ENCODE measurements at places on chromosomes 12 and 14.
A peak's percentile ranks its signal among the peaks of the same experiment; 100 is the strongest.

DNA sequence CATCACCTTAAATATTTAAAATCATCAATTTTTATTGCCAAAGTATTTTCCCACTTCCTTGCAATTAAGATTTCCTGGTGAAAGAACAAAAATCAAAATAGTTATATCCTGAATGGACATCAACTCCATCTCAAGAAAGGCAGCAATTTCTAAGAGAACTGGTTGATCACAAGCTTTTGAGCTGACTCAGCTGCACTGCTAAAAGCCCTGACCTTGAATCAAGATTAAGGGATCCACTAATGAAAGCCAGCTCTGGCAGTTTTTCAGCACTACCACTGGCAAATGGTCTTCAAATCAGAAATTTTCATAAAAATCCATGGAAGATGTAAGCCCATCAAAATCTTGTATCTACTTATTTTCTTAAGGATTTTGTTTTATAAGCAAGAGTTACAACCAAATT lies 123.4 kb downstream of the SLC6A15 start:
- no peaks in the 10 kb centered on the region for H3K4me1 ChIP-seq
- no peak overlapping the region for H3K27ac ChIP-seq
- DNase-seq, result no peak
- no peaks in the 10 kb centered on the region for H3K27me3 ChIP-seq
- H3K36me3 ChIP-seq, result no peaks in the 10 kb centered on the region

- H3K4me3 ChIP-seq, result peak overlapping the region; percentile 91
- peak; percentile 62 for DNase-seq
- H3K36me3 ChIP-seq, result peaks cover 47% of the 10 kb centered on the region
Measured at GRCh38 chr14:49893309-49894213, 679 bp downstream of the ARF6 start.

- H3K4me1 ChIP-seq, result no peaks in the 10 kb centered on the region
- H3K4me3 ChIP-seq, result no peak overlapping the region
- no peak for DNase-seq
- H3K36me3 ChIP-seq, result peaks cover 2% of the 10 kb centered on the region
- no peak overlapping the region for H3K27ac ChIP-seq
Measured at GRCh38 chr12:26370098-26370497, 174.7 kb downstream of the SSPN start.

DNA sequence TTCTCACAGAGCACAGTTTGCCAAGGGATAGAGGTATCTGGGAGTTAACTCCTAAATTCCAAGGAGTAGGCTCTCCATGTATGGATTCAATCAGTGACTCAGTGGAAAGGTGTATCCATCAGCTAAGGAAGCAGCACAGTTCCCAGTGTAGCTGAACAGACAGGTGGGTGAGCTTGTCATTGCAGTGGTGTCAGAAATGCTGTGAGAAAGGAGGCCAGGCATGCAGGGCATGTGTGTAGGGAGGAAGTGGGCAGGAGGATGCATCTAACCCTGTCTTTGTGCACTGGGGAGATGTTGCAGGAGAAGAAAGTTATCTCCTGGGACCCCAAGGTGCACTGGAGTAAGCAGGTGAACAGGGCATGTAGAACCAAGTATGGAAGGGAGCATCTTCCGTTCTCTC lies 539.0 kb downstream of the VRK1 start:
- H3K36me3 ChIP-seq, result no peaks in the 10 kb centered on the region
- peak overlapping the region; percentile 6 for H3K27ac ChIP-seq
- H3K4me1 ChIP-seq, result peaks cover 28% of the 10 kb centered on the region
- no peak overlapping the region for H3K4me3 ChIP-seq
- no peaks in the 10 kb centered on the region for H3K27me3 ChIP-seq
- DNase-seq, result no peak

DNA sequence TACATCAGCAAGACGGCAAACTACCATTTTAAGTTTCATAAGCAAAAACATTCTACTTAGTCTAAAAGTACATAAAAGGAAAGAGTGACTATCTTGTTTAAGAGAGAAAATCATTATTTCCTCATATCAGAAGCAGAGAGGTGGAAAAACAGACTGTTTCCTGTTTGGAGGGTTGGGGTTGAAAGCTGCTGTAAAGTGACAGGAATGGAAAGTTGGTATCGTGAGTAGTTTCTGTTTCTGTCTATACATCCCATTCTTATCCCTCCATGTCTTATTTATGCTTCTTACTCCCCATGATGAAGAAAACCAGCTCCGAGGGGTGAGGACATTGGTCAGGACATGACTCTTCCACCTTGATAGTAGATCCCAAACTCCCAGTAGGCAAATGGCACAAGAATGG lies 216.5 kb downstream of the EGLN3 start:
- no peaks in the 10 kb centered on the region for H3K4me1 ChIP-seq
- no peaks in the 10 kb centered on the region for H3K36me3 ChIP-seq
- H3K27me3 ChIP-seq, result no peaks in the 10 kb centered on the region
- H3K4me3 ChIP-seq, result no peak overlapping the region
- no peak overlapping the region for H3K27ac ChIP-seq
- no peak for DNase-seq

Data from central memory CD8-positive, alpha-beta T cell (primary cell).